AG10803 (cell line): ENCODE measurements at places on chromosomes 2 and 18.

DNA sequence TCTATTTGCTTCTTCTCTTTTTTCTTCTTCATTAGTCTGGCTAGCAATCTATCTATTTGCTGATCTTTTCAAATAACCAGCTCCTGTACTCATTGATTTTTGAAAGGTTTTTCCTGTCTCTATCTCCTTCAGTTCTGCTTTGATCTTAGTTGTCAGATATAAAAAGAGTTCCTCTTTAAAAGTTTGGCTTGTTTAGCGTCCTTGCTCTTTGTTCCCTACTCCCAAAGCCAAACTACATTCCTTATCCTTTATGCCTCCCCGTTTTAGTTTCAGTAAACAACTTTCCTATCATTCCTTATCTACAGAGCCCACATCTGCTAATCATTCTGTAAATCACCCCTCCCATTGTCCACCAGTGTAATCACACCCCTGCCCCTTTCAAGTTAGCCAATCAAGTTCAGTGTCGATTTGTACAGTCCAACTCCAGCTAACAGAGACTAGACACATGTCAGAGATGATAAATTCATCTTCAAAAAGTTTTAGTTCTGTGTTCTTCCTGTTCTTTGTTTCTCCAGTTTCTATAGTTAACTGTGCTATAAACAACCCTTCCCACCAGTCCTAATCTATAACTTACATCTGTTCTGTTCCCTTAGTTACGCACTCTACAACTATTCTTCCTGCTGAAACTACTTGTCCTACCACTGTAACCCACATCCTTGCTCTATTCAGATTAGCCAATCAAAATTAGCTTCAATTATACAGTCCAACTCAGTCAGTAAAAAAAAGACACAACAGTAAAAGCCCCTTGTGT is 44.4 kb downstream of the TFPI start:
- no peak for DNase-seq

DNA sequence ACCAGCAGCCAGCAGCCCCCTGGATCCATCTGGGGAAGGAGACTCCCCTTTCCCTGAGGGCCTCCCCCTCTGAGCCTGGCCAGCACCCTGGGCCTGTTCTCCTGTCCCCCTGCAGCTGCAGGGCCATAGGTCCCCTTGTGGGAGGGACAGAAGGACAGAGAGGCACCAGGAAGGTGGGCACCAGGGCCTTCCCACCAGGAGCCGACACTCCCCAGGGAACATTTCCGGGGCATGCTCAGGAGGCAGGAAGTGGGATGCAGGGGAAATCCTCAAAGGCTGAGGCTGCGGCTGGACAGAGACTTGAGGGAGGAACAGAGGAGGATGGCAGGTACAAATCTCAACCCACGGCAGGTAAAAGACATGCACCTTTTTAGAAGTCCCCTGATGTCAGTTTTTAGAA is 14.4 kb upstream of the DNMT3A start:
- no peak for DNase-seq

DNA sequence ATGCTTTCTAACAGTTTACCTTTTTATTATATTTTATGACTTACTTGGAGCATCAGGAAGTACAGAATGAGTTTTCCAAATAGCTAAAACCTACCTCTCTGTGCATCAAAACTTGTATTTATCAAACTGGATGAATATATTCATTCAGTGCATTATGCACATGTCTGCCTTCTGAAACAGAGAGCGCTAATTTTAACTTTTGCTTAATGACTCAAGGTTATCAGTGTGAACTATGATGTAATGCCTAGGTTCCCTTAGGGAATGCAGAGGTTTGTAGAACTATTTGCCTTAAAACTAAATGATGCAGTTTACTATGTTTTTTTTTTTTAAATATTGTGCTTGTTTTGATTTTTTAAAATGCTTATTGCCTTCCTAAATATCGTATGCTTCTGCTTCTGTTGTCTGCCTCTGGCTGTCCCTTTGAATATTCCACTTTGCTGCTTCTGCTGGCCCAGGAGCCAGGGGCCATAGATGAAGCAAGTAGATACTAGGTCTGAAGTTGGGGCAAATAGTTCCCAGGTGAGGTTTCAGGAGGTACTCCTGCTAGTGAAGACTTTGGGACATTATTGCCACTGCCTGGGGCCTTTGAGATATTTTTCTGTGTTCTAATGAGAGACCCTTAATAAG is 16.5 kb downstream of the TMEM178A start:
- no peak for DNase-seq

DNA sequence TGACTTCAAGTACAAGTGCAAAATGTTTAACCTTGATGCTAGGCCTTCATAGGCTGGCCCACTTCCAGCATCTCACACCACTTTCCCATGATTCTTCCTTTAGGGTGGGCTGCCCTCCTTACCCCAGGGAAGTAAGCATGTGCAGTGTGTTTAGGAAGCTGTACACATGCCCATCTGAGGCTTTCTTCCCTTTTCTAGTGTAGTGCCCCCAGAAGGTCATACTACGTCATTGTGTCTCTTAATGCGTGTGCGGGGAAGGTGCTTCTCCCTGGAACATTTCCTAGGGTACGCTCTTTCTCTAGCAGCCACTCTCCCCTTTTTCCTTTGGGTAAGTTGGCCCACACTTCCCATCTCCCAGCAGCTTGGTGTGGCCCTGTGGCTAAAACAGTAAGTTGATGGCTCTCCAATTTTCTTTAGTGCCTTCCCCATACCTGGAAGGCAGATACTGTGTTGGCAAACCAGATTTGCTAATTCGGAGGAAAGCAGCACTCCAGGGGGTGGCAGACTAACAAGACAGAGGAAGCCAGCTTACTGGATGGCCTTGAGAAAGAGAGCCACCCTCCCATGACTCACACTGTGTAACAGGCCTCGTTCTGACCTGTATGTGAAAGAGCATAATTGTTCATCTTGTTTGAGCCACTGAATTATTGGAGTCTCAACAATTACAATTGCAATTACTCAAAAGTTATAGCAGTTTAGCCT is 1.1 kb upstream of the SULT6B1 start:
- peak; percentile 82 for DNase-seq

DNA sequence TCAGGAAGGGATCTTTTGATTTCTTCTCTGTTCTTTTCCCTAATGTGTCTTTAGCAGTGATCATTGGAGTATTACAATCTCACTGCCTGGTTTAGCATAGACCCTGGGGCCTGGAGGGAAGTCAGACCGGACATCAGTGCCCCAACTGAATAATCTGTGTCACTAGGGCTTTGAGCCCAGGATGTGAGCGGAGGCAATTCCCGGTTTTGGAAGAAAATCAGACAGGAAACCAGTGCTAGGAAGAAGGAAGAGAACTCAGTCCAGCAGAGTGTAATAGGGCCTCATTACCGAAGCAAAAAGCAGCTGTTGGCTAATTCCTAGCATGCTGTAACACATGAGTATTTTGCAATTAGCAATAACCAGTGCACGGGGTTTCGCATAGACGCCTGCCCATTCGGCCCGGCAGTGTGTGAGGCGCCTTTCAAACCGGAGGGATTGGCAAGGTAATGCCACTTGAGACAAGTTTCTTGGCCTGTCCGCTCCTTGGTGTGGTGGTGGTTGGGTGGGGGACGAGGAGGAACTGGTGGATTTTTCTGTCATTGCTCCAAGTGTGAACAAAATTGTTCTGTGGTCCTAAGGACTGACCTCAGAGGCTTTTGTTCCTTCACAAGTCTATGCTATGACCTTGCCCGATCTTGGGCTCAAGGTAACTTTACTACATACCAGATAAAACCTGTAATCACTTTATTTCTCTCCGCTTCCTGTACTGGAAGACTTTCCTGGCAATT is 2.8 kb downstream of the FOSL2 start:
- DNase-seq: peak; percentile 94

GRCh38 chr2:30255026-30255425 is 23.7 kb downstream of the LBH start:
- DNase-seq: no peak

DNA sequence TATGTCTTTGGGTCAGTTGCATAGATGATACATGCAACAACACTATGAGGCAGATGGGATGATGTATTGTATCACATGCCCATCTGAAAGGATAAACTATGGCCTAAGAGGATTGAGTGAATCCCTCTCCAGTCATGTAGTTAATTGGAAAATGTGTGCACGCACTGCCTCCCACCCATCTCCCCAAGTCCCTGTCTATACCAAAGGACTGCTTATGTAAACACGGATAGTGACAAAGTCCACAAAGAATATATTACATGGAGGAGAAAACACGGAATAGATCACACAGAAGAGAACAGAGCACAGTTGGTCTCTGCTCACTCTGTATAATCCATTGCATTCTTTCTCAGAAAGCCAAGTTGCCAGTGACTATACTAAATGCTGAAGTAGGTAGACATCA is 82.4 kb downstream of the NCKAP5 start:
- no peak for DNase-seq

GRCh38 chr2:236417150-236417549 is 152.5 kb upstream of the ACKR3 start:
- no peak for DNase-seq

DNA sequence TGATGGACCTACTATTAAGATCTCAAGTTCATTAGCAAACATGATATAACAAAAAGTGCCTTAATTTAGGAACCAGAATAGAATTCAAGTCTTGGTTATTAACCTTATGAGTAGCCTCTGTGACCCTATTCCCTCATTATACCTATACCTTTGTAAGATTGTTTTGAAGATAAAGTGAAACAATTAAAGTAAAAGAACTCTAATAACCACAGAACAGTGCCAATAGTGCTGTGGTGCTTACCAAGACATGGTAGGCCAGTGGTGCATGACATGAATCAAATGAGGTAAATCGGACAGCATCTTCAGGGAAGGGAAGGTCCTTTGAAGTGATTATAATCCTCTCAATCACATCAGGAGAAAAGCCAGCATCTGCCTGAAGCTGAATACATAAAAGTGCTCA is 36.4 kb downstream of the METTL4 start:
- no peak for DNase-seq

DNA sequence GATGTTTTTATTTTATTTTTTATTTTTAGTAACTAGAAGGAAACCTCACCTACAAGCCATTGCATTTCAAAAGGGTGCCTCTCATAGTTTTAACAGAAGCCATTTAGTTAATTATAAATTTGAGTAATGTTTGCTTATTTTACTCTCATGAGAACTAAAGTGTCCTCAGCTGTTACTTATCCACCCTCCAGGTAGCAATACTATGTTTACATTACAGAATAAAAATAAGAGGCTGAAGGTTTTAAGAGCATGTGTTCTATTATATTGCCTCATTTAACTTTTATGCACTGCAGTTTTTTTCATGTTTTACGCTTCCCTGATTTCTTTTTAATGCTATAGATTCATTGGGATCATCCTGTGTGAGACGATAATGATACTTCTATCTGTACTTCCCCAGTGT is 235.5 kb downstream of the THSD7B start:
- no peak for DNase-seq

GRCh38 chr2:27552941-27553340 is 29.9 kb upstream of the ZNF512 start:
- DNase-seq: no peak

- no peak for DNase-seq
These were observed 94.1 kb downstream of the BCL2 start for GRCh38 chr18:63225434-63225833.

DNA sequence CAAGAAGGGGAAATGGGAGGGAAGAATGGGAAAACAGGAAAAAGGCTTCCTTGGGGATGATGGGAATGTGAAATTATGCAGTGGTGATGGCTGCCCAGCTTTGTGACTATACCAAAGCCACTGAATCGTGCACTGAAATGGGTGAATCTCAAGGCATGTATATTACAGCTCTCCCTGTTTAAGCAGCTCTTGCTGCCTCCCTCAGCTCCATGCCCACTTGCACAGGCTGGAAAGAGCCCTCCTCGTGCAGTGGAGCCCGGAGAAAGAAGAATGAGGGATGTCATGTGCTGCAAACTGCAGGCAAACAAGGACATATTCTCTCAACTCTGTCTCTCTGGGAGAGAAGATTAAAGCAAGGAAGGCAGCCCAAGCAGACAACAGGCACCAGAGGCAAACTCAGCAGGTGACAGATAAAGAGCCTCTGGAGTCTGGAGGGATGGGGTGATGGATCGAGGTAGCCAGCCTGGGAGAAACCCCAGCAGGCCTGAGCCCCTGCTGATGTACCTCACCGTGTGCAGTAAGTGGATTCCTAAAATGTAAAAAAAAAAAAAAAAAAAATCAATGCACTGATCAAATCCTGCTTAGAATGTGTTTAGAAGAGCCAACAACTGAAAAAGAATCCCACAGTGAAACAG is 62.4 kb upstream of the SLC66A3 start:
- DNase-seq: no peak

DNA sequence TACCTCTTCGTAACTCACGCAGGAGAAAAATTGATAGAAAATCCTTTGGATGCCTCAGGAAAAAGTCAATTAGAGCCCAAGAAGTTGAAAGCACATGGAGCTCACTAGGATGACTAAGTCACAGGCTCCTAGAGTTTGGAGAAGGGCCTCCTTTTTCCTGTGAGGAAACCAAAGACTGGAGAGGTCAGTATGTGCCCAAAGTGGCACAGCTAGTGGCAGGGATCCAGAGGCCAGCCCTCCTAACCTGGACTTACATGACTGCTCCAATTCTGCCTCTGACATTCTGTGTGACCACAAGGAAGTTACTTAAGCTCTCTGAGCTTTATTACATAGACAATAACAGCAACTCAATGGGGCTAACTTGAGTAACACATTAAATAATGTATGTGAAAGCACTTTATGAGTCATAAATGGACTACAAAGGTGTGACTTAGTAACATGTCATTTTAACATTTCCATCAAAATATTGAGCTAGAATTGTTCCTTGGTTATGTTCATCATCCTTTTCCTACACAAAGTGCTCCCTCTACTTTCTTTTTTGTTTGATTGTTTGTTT is 91.6 kb downstream of the DHRS9 start:
- DNase-seq: no peak

DNA sequence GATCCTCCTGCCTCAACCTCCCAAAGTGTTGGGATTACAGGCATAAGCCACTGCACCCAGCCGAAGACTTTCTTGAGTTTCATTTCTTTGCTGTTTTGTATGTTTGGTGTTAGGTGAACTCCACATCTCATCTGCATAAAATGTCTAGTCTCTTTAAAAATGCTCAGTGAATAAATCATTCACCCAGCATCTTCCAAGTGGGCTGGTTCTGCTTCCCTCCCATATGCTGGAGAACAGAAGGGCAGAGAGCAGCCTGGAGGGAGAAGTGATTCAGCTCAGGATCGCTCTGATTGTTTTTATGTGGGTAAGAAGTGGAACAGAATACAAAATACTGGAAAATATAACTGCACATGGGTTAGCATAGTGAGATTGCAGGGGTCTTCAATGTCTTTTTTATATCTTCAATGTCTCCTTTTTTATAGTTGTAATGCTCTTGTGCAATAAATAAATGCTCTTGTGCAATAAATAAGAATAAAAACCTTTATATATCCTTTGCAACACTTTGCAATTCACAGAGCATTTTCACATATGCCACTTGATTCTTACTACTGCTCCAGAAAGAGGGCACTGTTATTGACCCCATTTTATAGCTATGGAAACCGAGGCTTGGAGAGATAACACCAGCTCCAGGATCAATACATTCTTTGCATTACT is 253.0 kb upstream of the NCKAP5 start:
- DNase-seq: peak; percentile 52
